ENCODE measurements at places on chromosomes 5 and 9. TPM values are rescaled to one million over a fixed set of nuclear protein-coding genes. Genes with fewer than 3 reads are reported as not detected.

The MAT2B gene
- 25.1 TPM for total RNA-seq

The PCA3 gene
- total RNA-seq, result not detected

The PDLIM4 gene
- not detected for total RNA-seq

- no peak for DNase-seq
These were observed 275.6 kb upstream of the PAPPA start for GRCh38 chr9:115877852-115878438.

GRCh38 chr9:86355814-86356213 lies 1.6 kb upstream of the TUT7 start:
- DNase-seq, result no peak

- no peak for DNase-seq
These were observed 163.4 kb upstream of the ITGA1 start for GRCh38 chr5:52624291-52624690.

DNA sequence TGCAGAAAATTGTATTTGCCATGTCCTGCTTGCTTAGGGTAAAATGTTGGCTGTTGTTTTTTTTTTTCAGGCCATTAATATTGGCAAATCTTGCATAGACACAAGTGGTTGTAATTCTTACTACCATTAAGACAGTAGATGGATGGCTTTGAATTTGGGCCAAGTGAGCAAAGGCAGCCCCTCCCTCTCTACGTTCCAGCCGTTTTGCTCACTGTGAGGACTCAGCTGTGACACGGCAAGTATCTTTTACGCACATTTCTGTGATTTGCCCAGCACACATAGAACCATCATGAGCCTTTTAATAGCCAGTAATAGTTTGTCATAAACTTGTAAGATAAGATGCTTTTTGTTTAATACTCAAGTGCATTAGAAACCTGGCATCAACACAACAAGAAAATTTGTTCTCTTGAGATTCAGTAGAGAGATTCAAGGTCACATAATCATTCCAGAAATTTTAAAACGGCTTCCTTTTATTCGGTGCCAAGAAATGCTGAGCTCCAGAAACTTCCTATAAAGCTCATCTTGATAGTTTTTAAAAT lies 205.2 kb upstream of the ADCY2 start:
- DNase-seq, result no peak

- no peak for DNase-seq
These were observed 26.8 kb downstream of the PAX5 start for GRCh38 chr9:37007295-37007694.

DNA sequence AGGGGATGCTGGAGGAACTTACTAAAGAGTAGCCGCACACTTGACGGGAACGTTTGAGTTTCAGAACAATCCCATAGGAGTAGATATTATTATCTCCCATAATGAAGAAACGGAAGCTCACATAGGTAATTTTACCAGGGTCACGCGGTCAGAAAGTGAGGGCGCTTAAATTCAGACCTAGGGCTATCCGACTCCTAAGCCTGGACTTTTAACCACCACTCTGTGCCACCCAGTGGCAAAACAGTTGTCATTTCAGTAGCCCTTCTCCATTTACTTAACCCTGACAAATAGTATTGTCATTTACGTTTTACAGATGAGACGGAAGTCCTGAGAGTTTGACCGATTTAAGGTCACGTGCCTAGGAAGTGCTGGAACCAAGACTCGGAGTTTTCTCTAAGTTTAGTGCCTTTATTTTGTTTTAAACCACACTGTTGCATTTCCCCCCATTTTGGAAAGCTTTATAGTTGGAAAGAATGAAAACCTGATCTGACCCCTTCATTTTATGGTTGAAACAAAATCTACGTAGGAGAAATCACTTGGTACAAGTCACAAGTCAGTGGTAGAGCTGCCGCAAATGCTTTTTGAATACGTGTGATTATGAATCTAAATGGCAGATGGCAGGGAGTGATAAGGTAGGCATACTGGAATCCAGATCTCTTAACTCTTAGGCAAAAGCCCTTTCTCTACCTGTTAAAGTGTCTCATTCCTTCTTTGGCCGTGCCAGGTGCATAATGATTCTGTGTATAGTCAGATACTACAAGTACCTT lies 650 bp downstream of the MRRF start:
- no peak for DNase-seq

- DNase-seq, result peak; percentile 52
These were observed 58.5 kb downstream of the MLANA start for GRCh38 chr9:5949103-5949699.

DNA sequence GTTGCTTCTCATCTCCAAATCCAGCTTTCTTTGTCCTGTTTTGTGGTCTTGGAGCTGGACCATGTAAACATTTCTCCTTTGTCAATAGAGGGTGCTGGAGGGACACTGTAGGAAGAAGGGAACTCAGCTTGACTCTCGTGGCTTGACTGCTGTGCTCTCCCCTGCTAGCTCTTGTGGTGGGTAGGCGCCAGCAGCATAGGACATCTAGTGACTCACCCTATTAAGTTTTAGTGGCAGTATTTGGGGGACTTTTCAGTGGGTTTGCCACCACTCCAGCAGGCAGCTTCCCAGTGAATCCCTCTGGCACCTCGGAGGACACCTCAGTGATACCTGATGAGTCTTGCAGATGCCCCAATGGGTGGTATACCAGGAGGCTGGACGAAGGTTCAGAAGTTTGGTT lies 97.8 kb downstream of the TSSK1B start:
- no peak for DNase-seq

GRCh38 chr5:36820900-36821299 lies 55.7 kb upstream of the NIPBL start:
- no peak for DNase-seq

GRCh38 chr9:127448112-127448805 lies 2.9 kb downstream of the RPL12 start:
- DNase-seq, result no peak

The PDGFRB gene
- total RNA-seq, result 0.05 TPM

- DNase-seq, result no peak
These were observed 36.5 kb downstream of the HABP4 start for GRCh38 chr9:96486386-96487028.

DNA sequence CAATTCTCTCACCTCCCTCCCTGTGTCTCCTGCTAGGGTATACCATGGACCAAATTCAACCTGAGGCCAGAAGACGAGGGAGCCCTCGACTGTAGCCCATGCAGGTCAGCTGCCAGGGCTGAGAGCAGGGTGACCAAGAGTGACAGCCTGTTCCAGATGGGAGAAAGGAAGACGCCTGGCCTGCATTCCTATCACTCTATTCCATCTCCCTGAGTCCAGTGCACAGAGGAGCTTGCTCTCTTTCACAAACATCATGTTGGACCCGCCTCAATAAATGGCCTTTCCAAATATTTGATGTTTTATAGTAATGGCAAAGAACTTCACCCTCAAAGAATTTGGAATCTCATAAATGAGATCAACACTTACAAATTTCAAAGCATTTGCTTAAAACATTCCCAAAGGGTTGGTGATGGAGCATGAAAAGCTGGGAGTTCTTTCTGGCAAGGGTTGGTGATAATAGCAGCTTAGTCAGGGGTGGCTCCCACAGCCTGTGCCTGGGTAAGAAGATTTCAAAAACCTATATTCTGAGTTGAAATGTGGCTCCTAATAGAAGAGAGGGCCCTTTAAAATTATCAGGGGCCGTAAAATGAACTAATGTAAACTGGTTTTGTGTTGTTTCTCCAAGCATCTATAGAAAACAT lies 393.1 kb downstream of the EFNA5 start:
- no peak for DNase-seq

GRCh38 chr5:14211818-14212803 lies 69.0 kb downstream of the TRIO start:
- no peak for DNase-seq
